ENCODE measurements at places on chromosomes 7 and 10.

GRCh38 chr10:113928830-113929229 lies 74.4 kb downstream of the NHLRC2 start:
- ATAC-seq: no peak

GRCh38 chr10:30509508-30509907 lies 75.5 kb downstream of the MAP3K8 start:
- no peak for ATAC-seq

- ATAC-seq: peak; percentile 23
These were observed 100.0 kb upstream of the AMPH start for GRCh38 chr7:38731215-38731614.

- ATAC-seq: no peak
These were observed at the start of gene MACC1 for GRCh38 chr7:20217193-20217948. MACC1 (minus strand) TSS chr7:20217384; CDS start chr7:20161862, 55,522 bp downstream.

DNA sequence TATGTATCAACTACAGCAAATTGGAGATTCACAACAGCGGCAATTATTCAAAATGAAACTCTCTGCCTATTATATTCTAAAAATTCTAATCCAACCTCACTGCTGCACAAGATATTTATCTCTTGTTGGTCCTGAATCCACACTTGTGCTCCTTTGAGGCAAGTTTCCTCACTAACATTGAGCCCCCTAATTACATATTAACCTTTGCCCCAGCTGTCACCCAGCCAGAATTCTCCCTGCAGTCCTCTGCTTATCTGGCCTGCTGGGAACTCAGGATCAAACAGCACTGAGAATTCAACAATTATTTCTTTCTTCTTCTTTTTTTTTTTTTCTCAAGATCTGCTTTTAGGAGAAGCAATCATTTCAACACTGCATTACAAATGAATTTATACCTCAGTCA lies 21.5 kb upstream of the PLAC9 start:
- peak; percentile 7 for ATAC-seq

- no peak for ATAC-seq
These were observed 11.0 kb upstream of the PILRB start for GRCh38 chr7:100346921-100347320.

DNA sequence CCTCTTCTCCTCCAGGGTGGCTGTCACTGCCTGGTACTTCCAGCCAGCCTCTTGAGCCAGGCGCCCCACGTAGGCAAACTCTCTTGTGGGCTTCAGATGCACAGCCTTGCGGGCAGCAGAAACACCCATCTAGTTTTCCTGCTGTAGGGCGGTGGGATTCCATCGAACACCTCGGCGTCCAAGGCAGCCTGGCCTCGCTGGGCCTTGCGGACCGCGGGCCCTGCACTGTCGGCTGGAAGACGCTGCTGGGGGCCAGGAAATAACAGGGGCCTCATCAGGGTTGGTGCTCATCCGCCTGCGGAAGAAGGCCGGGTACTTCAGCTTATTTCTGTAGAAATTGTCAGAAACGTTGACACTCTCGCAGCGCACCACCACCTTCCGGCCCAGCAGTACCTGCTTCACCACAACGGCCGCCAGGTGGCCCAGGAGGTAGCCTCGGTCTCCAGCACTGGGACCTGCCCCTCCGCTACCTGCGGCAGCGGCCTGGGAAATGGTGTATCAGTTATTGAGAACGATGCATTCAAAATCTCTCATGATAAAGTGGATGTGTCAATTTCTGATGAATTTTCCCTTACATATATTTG lies 61.1 kb downstream of the WDFY4 start:
- no peak for ATAC-seq

DNA sequence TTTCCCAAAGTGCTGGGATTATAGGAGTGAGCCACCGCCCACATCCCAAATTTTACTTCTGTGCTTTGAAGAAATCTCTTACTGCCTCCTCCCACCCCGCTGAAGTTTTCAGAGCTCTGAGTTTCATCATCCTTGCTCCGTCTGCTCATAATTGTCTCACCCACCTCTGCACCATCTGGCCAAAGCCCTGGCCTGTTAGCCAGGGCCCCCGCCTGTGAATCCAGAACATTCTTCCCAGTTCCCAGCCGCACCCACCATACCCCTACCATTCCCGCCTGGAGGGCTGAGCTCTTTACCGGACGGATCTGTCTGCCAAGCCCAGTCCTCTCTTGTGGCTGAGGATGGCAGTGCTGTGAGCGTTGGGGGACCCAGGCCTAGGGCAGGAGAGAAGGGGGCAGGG lies 14.5 kb downstream of the SSC4D start:
- no peak for ATAC-seq

- ATAC-seq: no peak
These were observed 571.6 kb downstream of the SH2D4B start for GRCh38 chr10:81109200-81109752.

DNA sequence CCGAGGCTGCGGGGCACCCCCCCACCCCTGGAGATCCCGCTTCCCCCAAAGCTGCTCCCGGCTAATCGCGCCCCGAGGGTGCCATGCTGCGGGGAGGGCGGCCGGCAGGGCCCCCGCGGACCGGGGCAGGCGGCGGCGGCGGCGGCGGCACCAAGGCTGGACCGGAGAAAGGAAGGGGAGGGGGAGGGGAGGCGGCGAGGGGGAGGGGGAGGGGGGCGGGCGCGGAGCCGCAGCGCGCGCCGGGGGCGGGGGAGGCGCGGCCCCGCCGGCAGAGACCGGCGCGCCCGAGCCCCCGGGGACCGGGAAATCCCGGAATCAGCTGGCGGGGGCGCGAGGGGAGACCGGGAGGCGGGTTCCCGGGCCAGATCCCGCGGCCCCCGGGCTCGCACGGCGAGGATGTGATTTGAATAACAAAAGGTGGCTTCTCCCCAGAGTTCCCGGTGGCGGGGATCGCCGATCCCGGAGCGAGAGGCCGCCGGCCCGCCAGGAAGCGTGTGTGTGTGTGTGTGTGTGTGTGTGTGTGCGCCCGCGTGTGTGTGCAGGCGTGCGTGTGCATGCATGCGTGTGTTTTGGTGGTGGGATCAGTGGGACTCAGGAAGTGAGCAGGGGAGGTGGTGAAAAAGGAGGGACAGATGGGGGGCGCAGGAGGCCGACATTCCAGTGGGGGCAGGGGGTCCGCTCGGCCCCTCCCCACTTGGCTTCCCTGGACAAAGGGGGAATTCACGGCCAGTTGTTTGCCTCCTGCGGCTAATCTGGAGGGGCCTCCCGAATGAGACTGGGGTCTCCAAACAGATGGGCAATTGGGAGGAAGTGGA lies 99.5 kb downstream of the HIP1 start:
- peak; percentile 33 for ATAC-seq

DNA sequence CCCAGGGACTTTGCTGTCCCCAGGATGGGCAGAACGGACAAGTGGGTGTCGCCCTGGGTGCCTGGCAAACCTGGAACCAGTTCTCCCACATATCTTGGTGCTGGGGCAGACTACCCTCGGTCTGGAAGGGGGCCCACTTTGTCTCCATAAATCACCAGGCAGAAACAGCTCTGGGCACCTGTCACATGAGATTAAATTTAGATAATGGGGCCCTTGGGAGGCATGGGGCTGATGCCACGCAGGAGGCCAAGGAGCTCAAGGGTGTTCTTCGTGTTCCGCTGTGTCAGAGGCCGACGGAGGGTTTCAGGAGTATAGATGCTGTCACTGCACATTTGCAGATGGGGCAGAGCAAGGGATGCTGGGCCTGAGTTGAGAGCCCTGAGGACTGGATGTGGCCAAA lies 72.7 kb downstream of the TMEM130 start:
- no peak for ATAC-seq

- ATAC-seq: no peak
These were observed 2.6 kb upstream of the ZNF503 start for GRCh38 chr10:75403939-75404814.

Measured in activated T-helper 17 cell treated with anti-CD3 and anti-CD28 coated beads, Interleukin-2, amount 50 U/mL, for 72 hours (primary cell).